ENCODE measurements at places on chromosomes 16 and 17.
A peak's percentile ranks its signal among the peaks of the same experiment; 100 is the strongest.

- DNase-seq = no peak
These were observed 6.3 kb downstream of the HAGH start for GRCh38 chr16:1820096-1820945.

- DNase-seq = no peak
These were observed 3.0 kb downstream of the NGFR start for GRCh38 chr17:49498029-49498615.

GRCh38 chr16:86061721-86062120 lies 162.8 kb downstream of the IRF8 start:
- DNase-seq = no peak

DNA sequence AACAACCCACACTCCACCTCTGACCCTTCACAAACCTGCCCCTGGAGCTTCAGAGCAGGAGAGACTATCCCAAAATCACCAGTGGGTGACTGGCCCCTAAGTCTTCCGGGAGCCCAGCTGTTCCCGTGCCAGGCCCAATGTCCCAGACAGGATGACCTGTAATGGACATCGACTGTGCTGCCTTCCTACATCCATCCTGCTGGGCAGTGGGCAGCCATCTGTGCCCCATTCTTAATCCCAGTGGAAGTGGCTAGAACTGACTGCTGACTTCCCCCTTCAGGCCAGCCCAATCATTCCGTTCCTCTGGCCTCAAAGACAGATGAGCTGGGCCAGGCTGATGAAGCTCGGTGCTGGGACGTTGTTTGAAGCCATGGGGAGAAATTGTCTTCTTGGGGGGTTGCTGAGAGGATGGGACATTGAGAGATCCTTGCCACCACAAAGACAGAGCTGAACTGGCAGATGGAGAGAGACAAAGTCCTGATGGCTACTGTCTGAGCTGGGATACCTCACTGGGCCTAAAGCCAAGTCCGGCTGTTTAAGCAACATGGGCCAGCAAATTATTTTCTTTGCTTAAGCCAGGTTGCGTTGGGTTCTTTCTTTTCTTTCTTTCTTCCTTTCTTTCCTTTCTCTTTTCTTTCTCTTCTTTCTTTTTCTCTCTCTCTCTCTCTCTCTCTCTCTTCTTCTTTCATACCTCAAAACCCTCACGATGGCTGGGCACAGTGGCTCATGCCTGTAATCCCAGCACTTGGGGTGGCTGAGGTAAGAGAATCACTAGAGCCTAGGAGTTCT lies 17.9 kb upstream of the ALOX15B start:
- no peak for DNase-seq

GRCh38 chr16:21620592-21620991 lies 21.2 kb downstream of the METTL9 start:
- no peak for DNase-seq

DNA sequence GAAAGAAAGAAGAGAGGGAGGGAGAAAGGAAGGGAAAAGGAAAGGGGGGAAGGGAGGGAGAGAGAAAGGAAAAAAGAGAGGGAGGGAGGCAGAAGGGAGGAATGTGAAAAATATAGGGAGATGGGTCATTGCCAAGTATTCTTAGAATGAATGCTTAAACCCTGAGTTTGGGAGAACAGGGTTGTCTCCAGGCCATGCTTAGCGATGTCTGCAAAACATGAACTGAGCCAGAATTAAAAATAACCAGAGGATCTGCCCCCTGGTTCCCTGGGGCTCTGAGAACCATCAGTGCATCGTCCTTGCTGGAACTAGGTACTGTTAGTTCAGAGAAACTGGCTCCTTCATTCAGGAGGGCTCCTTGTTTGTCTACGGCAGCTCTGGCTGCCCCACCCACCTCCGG lies 170.4 kb downstream of the IRX5 start:
- no peak for DNase-seq

DNA sequence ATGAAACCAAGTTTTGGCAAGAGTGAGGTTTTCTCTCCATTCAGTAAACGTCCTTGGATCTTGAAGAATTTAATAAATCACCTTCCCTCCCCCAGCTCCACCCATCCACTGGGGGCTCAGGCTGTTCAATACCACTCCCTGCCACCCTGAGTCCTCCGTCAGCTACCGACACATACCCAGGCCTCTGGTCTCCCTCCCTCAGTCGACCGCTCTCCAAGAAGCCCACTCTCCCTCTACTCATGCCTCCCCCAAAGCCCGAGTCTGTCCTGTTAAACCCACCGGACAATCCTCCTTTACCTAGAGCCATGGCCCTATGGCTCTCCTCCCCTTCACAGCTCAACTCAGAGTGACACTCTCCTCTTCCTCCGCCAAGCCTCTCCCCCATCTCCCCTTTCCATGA lies 19.7 kb upstream of the SLC4A1 start:
- DNase-seq = no peak

DNA sequence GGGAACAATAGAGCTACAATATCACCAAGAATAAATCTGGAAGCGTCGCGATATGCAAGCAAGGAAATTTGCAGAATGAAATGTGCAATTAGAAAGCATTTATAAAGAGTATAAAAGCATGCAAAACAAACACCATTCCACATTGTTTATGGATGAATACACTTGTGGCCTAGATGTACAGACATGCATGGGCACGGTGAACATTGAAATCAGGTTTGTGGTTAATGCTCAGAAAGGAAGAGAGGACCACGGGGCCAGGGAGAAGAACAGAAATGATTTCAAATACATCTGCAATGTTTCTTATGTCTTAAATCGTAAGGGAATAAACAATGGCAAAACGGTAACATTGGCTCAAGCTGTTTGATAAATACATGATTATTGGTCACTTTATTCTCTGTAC lies 235.9 kb downstream of the FOXL1 start:
- DNase-seq = no peak

GRCh38 chr16:85798283-85798776 lies 1.0 kb downstream of the EMC8 start:
- no peak for DNase-seq

DNA sequence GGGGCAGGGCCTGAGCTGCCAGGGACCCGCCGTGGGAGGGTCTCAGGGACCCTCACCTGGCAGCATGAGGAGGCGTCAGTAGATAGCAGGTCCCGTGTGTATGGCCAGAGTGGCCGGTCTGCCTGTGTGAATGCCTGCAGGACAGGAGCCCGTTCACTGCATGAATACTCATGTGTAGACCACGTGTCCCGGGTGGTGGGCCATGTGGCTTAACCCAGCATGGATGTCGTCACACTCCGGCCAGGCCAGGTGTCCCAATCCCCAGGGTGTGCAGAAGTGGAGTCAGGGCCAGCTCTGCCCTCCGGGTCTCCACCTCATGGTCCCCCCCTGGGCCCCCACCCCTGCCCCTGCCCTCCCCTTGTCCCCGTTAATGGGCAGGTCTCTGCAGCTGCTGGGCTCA lies 53.7 kb downstream of the BAHCC1 start:
- DNase-seq = no peak

DNA sequence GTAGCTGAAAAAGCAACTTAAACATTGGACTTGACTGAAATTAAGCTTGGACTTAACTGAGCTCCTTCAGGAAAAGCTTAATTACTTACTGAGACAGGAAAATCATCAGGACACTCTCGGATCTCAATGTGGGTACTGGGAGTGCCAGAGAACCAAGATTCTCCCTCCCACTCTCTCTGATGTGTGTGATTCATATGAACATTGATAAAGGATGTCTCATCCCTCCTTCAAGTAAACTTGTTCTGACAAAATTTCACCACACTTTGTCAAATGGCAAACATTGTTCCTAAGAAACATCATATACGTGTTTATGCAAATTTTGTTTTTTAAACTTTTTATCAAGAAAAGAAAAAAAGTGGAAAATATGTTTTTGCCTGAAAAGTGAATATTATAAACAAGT lies 4.1 kb upstream of the SLFN5 start:
- DNase-seq = no peak

DNA sequence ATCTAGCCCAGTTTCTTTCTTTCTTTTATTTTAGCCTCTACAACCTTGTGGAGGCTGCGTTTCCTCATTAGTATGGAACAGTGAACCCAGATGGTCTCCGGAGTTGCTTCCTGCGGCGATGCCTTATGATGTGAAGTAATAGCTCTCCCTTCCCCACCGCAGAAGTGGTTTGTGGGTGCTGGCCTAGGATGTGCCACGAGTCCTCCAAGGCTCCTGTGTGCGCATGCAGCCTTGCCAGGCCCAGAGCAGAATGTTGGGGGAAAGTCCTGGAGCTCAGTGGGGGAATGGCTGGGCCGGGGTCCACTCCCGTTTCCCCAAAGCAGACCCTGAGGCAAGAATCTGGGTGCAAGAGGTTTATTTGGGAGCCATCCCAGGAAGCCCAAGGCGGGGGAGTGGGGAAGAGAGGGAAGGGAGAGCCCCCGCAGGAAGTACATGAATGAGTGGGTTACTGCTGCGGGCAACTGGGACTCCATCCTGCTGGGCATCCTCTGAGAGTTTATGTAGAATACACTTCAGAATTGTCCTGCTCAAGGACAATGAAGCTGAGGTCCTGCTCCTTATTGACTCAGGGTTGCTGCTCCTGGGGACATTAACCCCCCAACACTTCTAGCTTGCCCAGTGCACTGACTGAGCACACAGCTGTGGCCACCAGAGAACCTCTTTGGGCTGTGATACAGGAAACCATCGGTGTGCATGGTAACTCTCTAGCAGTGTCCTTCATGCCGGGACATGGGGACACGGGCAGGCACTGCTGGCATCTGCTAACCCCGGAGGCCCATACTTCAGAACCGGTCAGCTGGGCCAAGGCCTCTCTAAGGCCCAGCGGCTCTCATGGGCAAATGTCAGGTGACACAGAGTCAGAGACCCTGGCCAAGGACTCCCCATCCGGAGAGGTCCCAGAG lies 3.7 kb upstream of the HCRT start:
- DNase-seq = peak; percentile 88

DNA sequence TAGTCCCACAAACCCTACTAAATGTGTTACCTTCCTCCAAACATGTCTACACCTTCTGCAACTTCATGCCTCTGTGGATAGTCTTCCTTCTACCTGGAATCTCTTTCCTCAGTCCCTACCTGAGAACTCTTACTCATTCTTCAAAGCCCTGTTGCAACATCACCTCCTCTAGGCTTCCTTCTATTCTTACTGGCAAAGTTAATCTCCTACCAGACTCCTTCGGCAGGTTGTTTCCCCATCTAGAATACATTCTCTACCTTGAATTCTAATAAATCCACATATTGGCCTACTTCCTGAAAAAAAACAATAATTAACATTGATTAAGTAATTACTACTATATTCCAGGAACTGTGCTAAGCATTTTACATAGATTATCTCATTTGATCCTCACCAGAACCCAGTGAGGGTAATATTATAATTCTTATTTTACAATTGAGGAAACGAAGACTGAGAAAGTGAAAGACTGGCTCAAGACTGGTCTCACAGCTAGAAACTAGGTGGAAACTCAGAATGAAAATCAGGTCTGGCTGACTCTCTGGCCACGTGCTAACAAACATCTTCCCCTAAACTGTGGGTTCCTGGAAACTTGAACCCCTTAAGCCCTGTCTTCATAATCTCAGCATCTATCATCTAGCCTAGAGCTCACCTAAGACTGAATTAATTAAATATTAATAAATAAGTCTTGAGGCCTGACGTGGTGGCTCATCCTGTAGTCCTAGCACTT lies 4.6 kb upstream of the STAT3 start:
- no peak for DNase-seq

DNA sequence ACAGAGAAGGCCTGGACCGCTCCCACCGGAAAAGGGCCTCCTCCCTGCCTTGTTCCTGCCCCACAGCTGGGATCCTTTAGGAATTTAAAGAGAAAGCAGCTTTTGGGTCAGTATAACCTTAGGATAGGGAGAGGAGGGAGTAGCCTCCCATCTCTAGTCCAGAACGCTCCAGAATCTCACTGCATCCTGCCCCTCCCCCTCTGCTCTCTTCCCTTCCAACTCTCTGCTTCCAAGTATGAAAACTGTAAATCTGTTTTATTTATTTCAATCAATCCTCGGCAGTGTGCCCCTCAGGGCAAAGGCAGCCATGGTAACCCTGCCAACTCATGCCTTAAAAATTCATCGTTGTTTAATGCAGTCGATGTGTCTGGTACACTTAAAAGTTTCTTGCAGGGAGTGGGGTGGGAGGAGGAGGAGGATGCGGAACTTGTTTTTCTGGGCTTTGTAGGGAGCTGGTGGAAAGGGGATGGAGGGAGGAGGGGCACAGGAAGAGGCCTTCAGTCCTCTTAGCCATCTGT lies 21.2 kb upstream of the MTSS2 start:
- DNase-seq = no peak

DNA sequence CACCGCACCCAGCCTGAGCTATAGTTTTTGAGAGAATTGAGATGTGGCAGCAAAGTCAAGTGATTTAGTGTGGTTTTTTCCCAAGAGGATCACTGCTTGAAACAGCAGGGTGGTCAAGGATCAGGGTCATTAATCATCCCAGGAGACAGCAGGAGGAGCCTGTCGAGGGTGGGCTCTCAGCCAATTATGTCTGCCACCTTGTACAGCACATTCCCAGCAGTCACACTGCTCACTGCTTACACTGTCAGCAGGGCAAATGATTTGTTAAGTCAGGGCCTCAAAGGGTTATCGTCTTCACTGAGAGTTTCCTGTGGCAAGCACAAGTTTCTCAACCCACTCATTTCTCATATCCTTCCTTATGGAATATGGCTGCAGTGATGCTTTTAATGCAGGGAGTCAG lies 13.2 kb downstream of the B3GNT9 start:
- DNase-seq = no peak

GRCh38 chr16:30901201-30902028 lies 5.0 kb downstream of the CTF1 start:
- DNase-seq = no peak

- DNase-seq = no peak
These were observed 46.4 kb upstream of the KLHDC4 start for GRCh38 chr16:87812200-87812656.

DNA sequence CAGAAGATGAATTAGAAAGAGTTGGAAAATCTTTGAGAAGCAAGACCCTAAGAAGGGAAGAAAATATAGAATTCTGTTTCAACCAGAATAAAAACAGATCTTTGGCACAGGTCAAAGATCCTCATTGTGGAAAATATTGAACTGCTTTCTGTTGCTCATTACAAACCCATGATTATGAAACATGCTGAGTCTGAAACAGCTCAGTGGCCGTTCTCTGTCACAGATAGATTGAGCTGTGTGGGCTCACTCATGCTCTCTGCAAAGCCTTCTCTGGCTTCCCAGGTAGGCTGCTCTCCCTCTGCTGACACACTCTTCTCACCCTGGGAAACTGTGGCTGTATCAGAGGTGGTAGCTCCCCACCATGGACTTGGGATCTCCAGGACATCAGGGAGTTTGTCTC lies 3.4 kb upstream of the KRT38 start:
- no peak for DNase-seq

DNA sequence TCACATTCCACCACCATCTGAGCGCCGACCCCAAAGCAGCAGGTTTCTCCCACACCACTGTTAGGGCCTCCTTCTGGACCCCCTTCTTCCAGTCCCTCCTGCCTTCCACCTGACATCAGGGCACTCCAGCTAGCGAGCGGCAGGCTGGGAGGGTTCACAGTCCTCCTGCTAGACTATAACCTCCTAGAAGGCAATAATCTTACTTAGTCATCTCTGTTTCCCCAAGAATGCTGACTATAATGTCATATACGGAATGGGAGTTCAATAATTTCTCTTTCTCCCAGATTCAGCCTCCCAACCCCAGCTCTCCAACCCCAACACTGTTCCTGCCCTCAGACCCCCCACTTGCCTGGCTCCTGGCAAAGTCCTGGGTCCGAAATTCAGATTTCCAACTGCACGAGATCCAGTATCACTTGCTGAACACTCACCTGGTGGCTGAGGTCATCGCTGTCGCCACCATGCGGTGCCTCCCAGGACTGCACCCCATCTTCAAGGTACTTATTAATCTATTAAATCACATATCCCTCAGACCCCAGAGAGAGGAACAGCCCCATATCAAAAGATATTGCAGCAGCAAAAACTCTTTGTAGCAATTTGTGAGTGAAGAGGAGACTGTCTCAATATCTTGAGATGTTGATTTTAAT lies 5.6 kb downstream of the ALOX12 start:
- no peak for DNase-seq

- no peak for DNase-seq
These were observed 9.4 kb downstream of the CMC2 start for GRCh38 chr16:80997139-80997798.

Data from SIG-M5 (cell line).